ENCODE measurements at places on chromosomes 1 and 21.
A peak's percentile ranks its signal among the peaks of the same experiment; 100 is the strongest.

GRCh38 chr1:102435483-102435882, 438.8 kb upstream of the OLFM3 start:
- no peak for DNase-seq

- DNase-seq, result no peak
Measured at GRCh38 chr1:159040893-159041724, 31.4 kb downstream of the IFI16 start.

DNA sequence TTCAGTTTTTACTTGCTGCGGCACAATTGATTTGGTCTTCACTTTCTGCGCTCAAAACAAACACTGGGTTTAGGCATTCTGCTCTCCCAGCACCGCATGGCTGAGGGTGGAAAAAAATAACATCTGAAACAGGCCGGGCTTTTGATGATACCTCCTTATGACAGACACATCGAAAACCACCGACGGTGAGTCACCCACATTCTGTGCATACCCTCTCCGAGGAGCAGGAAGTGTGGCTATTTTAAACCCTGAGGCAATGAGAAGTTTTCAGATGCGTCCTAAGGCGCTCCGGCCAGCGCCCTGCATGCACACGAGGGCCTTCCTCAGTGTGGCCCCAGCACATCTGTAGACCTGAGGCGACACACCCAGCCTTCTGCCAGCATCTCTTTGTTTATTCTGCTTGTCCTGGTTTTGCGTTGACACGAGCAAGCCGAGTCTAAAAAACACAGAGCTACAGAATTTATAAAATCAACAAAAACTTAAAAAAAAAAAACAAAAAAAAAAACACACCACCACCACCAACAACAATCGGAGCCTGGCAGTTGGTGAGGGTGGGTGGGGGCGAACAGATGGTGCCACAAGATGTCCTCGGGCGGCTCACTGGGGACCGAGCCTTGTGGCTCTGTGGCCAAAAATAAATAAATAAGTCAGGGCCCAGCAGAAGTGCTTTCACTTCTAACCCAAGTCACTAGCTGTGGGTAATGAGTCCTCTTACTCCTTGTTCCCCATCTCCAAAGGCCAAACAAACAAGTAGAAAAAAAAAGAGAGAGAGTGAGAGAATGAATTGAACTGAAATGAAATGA, 162.6 kb upstream of the IRF2BP2 start:
- DNase-seq, result peak; percentile 95

DNA sequence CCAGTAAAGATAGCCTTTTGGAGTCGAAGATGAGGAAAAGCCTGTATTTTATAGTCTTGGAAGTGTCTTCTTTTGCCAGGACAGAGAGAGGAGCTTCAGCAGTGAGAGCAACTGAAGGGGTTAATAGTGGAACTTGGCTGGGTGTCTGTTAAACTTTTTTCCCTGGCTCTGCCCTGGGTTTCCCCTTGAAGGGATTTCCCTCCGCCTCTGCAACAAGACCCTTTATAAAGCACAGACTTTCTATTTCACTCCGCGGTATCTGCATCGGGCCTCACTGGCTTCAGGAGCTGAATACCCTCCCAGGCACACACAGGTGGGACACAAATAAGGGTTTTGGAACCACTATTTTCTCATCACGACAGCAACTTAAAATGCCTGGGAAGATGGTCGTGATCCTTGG, at the start of gene VCAM1:
TSS of gene VCAM1 (plus strand) at position 253 of the 400 bp plus-strand sequence. CDS start at position 372, 119 bp downstream.
- no peak for DNase-seq

GRCh38 chr1:199954699-199955098, 72.8 kb upstream of the NR5A2 start:
- DNase-seq, result no peak

GRCh38 chr1:196372896-196373536, 235.2 kb downstream of the KCNT2 start:
- peak; percentile 25 for DNase-seq

- DNase-seq, result no peak
Measured at GRCh38 chr1:232291681-232292080, 338.3 kb downstream of the SIPA1L2 start.

DNA sequence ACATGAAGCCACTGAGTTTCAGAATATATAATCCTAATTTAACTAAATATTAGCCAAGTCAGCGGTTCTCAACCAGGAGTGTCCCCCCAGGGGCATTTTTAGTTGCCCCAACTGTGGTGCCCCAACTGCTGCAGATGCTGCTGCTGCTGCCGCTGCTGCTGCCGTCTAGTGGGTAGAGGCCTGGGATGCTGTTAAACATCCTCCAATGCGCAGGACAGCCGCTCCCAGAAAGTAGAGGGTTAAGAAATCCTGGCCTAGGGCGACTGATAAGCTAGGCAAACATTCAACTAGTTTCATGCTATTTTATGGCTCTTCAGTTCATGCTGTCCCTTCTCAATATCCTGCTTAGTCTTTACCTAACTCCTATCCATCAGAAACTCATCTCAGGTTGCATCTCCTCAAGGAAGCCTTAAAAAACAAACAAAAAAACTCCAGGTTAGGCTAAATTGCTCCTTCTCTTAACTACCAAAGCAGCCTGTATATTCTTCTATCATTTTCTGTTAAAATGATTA, 9.9 kb upstream of the DCAF6 start:
- DNase-seq, result no peak

- DNase-seq, result no peak
Measured at GRCh38 chr1:95935719-95936118, 701.7 kb downstream of the RWDD3 start.

DNA sequence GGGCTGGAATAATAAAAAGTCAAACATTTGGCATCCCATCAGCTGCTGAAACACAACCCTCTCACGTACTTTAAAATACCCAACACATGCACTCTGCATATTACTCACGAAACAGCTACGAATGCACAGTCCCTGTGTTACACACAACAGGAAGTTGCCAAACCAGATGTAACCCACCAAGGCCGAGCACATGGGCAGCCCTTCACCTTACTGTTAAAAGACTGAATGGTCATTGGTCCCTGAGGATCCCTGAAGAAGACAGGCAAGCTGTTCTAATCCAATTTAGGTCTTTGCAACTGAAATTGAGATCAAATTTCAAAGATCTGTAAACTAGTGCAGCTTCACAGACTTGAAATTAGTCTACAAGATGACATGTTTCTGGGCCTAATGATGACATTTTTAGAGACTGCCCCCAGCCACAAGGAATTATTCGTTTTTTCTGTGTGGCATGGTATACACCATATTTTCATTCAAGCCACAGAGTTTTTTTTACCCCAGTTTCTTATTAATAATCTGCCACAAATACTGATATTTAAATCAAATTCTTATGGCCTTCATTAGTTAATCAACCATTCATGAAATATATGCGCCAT, 25.6 kb upstream of the IER5 start:
- peak; percentile 46 for DNase-seq

DNA sequence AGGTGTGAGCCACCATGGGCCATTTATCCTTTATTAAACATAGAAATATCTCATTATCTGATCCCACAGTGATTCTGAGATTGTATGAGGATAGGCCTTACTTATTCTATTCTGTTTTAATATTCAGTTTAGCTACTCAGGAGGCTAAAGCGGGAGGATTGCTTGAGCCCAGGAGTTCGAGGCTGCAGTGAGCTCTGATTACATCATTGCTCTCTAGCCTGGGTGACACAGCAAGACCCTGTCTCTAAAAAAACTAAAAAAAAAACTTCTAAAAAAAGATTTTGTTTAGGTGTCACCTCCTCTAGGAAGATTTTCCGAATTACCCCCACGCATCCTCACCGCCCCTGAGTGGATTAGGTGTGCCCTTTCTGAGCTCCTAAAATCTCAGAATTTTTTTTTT, 14.3 kb upstream of the HNRNPU start:
- DNase-seq, result no peak

DNA sequence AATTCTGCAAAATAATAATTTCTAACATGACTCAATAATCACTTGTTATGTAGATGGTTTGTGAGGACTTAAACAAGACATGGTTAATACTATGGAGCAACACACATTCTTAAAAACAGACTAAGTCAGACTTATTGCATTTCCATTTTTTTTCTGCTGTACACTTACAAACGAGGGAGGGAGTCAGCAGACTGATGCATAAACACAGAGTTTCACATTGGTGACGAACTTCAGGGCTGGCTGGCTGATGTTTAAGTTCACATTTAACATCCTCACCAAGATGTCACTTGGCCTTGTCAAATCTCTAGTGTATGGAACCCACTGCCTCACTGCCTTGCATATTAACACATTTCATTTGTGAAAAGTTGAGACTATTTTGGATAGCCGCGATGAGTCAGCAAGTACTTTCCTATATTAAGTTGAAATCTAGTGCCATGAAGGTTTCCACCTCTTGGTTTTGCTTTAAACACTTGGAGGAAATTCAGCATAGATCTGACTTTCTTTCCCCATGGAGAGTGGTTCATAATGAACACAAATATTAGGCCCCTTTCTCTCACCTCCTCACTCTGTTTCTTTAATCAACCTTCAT, 337.5 kb upstream of the RUNX1 start:
- no peak for DNase-seq

DNA sequence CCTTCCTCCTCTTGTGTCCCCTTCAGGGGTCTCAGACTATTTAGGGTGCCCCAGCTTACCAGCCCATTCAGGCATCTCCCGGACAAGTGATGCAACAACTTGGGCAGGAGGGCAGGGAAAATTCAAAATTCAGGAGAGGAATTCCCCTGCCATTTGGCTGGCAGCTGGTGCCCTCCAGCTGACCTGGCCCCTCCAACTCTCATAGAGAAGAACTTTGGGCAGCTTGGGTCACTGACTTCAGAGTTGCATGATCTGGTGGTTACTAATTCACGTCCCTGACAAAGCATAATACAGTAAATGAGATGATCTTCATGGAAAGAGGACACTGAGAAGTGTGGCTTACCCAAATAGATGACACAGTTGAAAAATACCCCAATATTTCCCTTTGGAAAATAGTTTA, at the start of gene FCAMR:
TSS of gene FCAMR (minus strand) at position 15 of the 400 bp plus-strand sequence. CDS start 335 bp downstream, outside the sequence.
- no peak for DNase-seq

DNA sequence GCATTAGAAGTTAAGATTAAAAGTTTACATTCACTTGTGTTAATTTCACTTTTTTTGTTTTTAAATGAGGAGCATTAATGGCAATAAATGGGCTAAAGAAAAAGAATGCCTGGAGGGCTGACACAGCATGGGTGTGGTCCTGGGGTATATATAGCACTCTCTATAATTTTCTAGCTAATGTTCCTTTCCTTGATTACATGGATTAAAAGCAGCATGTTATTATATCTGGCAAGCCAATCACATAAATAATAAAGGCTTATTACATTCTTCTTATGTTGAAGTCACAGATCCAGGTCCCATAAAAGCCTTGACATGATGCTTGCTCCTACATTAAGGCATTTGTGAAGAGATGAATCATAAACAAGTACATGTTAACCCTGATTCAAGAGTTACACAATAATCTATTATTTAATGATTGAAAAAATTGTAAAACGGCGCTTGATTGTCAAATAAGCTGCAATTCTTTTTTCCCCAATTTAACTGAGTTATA, 91.4 kb downstream of the LYPLAL1 start:
- no peak for DNase-seq

- DNase-seq, result peak; percentile 41
Measured at GRCh38 chr1:43836267-43836951, 97.2 kb upstream of the ARTN start.

GRCh38 chr1:232793944-232794343, 11.3 kb upstream of the MAP10 start:
- DNase-seq, result no peak

DNA sequence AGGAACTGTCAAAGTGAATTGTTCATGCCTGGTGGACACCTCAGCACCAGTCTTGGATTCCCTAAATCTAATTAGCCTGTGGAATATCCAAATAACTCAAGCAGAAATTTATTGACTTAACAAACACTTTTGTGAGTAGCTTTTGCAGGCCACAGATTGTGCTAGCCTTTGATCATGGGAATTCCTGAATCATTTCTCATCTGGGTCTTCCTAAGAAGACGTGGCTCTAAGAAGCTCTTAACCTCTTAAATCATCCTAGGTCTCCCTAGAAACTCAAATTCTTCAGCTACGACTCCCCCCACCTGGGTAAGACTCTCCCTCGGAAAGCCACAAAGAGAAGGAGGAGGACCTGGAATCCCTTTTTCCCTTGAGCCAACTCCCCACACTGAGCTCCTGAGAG, 53.8 kb upstream of the PSEN2 start:
- no peak for DNase-seq

- no peak for DNase-seq
Measured at GRCh38 chr1:221723848-221724236, 18.0 kb downstream of the DUSP10 start.

DNA sequence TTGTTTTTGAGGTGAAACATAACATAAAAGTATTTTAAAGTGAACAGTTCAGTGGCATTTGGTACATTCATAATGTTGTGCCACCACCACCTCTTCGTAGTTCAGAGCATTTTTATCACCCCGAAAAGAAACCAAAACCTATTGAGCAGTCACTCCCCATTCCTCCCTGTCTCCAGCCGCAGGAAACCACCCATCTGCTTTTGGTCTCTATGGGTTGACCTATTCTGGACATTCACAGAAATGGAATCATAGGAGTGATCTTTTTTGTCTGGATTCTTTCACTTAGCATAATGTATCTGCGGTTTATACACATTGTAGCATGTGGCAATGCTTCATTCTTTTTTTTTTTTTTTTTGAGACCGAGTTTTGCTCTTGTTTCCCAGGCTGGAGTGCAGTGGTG, 141.2 kb downstream of the VPS13D start:
- no peak for DNase-seq

DNA sequence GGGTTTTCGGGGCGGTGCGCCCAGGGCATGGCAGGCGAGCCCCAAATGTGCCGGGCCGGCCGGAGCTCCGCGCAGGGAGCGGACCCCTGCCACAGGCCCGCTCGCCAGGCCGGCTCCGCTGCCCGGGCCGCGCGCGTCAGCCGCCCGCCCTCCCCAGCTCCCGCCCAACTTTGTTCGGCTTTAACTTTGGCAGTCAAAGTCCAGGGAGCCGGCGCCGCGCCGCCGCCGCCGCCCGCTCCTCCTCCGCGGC, 488 bp downstream of the SLC35D1 start:
- DNase-seq, result peak; percentile 23

DNA sequence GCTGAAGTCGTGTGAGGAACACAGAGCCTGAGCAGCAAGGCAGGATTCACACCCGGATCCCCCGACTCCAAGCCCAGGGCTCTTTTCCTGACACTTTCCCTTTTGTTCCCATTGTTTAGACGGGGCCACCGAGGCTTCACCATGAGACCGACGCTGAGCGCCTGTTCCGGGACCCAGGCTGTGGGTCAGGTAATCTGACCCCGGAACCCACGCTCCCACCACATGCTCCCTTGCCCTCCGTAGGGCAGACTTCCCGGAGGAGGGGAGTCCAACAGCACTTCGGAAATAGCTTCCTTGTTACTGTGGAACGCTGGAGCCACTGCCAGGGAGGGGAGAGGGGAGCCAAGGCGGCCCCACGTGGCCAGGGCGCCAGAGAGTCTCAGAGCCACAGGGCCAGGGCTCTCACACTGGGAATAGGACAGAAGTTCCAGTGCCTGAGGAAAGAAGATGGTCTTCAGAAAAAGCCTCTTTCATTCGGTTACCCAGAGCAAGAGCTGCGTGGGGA, 18.4 kb downstream of the RUNX3 start:
- DNase-seq, result no peak

GRCh38 chr1:36051821-36052220, 32.1 kb upstream of the TEKT2 start:
- DNase-seq, result no peak

All from CD4-positive, alpha-beta T cell treated with Interleukin-4 for 4 hours (primary cell).